ENCODE measurements at places on chromosomes 5 and 9. TPM values are rescaled to one million over a fixed set of nuclear protein-coding genes. Genes with fewer than 3 reads are reported as not detected.

The ADGRD2 gene
- not detected for total RNA-seq

- DNase-seq = no peak
Measured at GRCh38 chr9:126962336-126962735, 47.8 kb downstream of the RALGPS1 start.

DNA sequence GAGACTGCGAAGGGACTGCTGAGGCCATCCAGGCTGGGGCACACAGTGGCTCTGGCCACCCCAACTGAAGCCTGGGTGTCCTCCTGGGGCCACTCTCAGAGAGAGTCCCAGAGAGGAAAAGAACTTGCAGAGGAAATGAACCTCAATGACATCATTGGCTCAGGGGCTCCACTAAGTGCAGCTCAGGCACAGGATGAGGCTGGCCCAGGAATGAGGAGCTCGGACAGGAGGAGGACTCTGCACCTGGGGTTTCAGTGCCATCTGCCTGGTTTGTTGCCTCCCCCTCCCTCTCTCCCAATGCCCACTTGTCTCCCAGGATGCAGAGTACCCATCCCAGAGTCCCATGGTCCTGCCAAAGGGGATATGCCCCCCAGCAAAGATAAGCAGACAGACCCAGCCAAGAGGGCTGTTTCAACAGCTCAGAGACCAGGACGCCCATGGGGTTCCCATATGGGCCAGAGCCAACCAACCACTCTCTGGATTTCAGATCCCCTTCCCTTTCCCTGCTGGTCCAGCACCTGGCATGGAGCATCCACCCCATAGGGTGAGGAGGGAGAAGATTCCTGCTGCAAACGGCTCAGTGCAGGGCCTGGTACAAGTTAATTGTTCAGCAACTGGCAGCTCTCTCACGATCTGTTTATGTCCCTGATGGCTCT is 26.9 kb upstream of the OLFM1 start:
- peak; percentile 20 for DNase-seq

The CCL27 gene
- total RNA-seq = not detected

- no peak for DNase-seq
Measured at GRCh38 chr9:5510360-5510931, at the start of gene PDCD1LG2. PDCD1LG2 (plus strand) TSS chr9:5510531; CDS start chr9:5522547, 12,016 bp downstream.

GRCh38 chr9:133742849-133743444 is 4.8 kb upstream of the SARDH start:
- peak; percentile 91 for DNase-seq

The WDR38 gene
- total RNA-seq = not detected

GRCh38 chr5:102747386-102748166 is 7.5 kb upstream of the PAM start:
- no peak for DNase-seq

GRCh38 chr5:60497706-60498500 is 202.1 kb downstream of the DEPDC1B start:
- no peak for DNase-seq

GRCh38 chr5:103512500-103512899 is 50.1 kb downstream of the NUDT12 start:
- DNase-seq = no peak

- no peak for DNase-seq
Measured at GRCh38 chr9:135492886-135493669, 7.4 kb upstream of the MRPS2 start.

Measured in Caco-2 (cell line).